Transverse colon (tissue), 4 donors: ENCODE measurements at places on chromosomes 13 and 19. TPM values are rescaled to one million over a fixed set of nuclear protein-coding genes. Genes with fewer than 3 reads are reported as not detected.

The ETV2 gene
- total RNA-seq, result 35.2 TPM

GRCh38 chr13:40987606-40988280 is 31.4 kb downstream of the ELF1 start:
- no peak for DNase-seq

GRCh38 chr19:2215281-2215751 is 20.8 kb downstream of the PLEKHJ1 start:
- DNase-seq, result no peak

DNA sequence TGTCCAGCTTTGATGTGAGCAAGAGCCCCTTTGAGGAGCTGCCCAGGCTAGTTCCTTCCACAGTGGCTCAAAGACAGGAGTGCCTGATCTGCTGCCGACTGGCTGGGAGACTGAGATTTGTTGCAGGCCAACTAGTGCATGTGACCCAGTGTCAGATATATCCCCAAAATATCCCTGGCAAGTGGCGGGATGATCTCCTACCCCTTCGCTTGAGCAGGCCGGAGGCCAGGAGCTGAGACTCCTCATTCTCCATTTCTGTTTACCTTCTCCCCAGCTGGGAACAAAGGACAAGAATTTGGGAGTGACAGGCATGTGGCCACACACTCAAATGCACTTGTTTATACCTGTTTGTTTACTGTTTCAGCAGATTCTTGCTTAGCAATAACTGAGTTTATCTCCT is 37.1 kb upstream of the XPO4 start:
- no peak for DNase-seq

The MEDAG gene
- 11.2 TPM for total RNA-seq

DNA sequence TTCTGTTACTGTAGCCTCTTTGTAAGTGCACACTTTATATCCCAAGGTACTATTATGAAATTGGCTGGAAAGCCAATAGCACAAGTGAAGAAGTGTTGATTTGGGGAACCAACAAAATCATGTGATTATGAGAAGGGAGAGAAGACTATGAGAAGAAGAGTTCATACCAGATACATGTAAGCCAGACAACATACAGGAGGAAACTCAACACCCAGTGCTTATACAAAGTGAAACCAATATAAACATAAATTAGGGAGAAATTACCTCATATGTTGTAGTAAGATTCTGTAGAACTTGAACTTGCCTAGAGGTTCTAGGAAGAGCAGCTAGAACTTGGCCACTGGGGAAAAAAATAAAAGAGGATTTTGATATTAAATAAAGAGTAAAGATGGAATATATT is 17.4 kb downstream of the CPB2 start:
- no peak for DNase-seq

The NLRP4 gene
- total RNA-seq, result not detected

DNA sequence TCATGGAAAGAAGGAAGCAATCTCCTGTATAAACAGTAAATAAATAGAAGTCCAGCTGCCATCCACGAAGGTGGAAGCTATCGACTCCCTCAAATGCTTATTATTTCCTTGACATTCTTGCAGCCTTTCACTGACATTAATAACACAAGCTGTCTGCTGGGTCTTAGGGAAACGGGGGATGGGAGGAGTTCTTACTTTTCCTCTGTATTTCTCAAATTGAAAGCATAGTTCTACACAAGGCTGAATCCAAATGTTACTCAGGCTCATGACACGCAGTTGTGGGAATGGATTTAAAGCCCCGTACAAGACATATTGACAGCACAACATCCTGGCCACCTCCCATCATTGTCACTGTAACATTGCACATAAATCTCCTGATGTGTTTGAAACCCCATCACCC is 4.0 kb downstream of the SERPINE3 start:
- DNase-seq, result no peak

DNA sequence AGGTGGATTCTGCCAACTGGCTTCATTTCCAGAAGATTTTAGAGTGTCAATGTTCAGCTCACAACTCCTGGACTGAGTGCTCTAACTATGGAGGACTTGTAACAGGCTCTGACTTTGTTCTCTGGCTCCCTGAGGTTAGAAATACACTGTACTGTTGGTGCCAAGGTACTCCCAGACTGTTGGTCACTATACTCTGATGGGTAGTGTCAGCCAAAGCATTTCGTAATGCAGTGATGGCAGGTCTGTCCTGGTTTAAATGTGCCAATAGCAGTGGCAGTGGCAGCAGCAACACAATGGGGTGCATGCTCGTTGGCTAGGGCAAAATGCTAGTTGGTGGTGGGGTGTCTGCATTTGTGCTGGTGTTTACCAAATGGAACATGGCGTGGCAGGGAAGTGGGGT is 472.2 kb downstream of the TDRD3 start:
- no peak for DNase-seq

The TNFSF9 gene
- total RNA-seq, result 2.7 TPM

DNA sequence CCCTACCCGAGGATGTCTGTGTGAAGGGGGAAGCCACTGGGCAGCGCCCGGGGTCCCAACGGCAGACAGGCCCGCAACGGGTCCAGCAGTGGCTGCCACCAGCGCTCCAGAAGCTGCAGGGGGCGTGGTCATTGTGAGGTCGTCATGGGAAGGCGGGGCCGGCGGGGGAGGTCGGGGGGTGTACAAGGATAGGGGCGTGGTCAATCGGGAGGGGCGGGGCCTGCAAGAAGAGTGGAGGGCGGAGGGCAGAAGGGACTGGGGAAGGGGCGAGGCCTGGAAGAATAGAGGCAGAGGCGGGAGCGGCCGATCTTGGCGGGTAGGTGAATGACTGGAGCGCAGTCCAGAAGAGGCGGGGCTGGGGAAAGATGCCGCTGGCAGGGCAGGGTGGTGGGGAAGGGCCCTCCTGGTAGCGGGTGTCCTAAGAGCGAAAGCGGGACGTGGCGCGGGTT is 4.4 kb downstream of the FUZ start:
- DNase-seq, result peak; percentile 95

The ZNF439 gene
- 14.6 TPM for total RNA-seq

DNA sequence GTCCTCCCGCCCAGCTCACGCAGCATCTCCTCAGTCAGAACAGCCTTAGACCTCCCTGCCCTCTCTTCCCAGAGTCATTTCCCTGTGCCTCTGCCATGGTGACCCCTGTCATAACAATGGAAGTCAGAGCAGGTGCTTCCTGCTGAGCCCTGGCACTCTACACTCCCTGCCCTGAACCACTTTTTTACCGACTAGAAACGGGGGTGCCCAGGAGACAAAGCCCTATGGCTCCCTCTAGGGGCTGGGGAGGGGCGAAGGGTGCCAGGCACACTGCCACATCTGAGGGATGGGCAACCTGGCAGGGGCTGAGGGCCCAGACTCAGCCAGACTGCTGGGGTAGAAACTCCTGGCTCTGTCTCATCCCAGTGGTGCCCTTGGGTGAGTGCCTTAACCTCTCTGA is 16.4 kb downstream of the ZNF574 start:
- DNase-seq, result peak; percentile 65

The SYNGR4 gene
- not detected for total RNA-seq

The URAD gene
- total RNA-seq, result 124 TPM
